Transverse colon (tissue), 4 donors: ENCODE measurements at places on chromosomes 4 and X. TPM values are rescaled to one million over a fixed set of nuclear protein-coding genes. Genes with fewer than 3 reads are reported as not detected.

DNA sequence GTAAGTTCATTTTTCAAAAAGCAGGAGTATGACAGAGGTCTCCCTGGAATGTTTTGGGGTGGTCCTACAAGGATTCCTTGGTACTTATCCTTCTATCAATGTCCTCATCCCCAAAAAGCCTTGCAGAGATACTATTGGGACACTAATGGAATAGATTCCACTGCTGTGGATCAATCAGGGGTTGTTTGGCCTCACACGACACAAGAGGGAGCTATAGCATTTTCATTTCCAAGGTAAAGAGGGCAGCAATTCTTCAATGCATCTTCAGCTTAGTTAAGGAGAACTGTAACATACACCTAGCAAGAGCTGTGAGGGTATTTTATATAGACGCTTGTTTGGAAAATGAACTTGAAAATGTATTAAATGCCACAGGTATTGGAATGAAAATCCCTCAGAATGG, 50.9 kb downstream of the USP26 start:
- DNase-seq = no peak

- no peak for DNase-seq
Measured at GRCh38 chrX:112011376-112011775, 71.2 kb downstream of the TRPC5 start.

GRCh38 chr4:5650040-5650439, 58.3 kb downstream of the EVC2 start:
- no peak for DNase-seq

The BEX1 gene
- 3.0 TPM for total RNA-seq

- no peak for DNase-seq
Measured at GRCh38 chr4:183284965-183285364, 35.1 kb downstream of the CLDN22 start.

The HHIP gene
- total RNA-seq = 1.8 TPM

The P2RY4 gene
- 5.1 TPM for total RNA-seq

- no peak for DNase-seq
Measured at GRCh38 chrX:63765712-63766111, 19.3 kb downstream of the ARHGEF9 start.

DNA sequence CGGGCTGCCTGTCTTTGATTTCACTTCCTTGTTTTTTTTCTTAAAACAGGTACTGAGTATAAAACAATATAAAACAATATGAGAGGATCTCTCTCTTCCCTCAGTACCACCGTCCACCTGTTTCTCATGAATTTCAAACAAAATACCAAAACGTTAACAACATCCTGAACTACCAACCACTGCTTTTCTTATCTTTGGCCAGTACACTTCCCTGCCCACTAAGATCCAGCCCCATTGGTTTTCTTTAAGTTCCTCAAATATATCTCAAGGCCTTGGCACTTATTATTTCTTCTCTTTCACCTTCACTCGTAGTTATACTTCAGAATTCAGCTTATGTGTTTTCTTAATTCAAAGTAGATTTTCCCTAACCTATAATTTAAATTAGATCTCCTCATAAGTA, 370.2 kb upstream of the GRIA3 start:
- DNase-seq = no peak

The GLOD5 gene
- 18.4 TPM for total RNA-seq

The DCAF8L1 gene
- not detected for total RNA-seq

The SLC25A31 gene
- total RNA-seq = not detected

DNA sequence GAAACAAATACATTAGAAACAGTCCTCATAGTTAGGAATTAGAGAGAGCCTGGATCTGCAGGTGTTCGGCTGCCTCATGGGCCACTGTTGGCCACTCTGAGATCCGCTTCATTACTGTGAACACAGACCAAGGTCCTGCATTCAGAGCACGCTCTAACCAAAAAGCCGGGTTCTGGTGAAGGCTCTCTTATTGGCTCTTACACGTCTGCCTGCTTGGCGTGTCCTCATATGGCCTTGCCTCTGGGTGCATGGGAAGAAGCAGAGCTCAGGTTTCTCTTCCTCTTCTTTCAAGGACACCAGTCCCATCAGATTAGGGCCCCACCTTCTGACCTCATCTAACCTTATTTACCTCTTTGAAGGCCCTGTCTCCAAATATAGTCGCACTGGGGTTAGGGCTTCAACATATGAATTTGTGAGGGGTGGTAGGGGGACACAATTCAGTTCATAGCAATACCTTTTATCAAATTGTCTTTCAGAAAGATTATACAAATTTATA, 37.1 kb upstream of the ELF2 start:
- peak; percentile 46 for DNase-seq

The MAGEA4 gene
- total RNA-seq = not detected

DNA sequence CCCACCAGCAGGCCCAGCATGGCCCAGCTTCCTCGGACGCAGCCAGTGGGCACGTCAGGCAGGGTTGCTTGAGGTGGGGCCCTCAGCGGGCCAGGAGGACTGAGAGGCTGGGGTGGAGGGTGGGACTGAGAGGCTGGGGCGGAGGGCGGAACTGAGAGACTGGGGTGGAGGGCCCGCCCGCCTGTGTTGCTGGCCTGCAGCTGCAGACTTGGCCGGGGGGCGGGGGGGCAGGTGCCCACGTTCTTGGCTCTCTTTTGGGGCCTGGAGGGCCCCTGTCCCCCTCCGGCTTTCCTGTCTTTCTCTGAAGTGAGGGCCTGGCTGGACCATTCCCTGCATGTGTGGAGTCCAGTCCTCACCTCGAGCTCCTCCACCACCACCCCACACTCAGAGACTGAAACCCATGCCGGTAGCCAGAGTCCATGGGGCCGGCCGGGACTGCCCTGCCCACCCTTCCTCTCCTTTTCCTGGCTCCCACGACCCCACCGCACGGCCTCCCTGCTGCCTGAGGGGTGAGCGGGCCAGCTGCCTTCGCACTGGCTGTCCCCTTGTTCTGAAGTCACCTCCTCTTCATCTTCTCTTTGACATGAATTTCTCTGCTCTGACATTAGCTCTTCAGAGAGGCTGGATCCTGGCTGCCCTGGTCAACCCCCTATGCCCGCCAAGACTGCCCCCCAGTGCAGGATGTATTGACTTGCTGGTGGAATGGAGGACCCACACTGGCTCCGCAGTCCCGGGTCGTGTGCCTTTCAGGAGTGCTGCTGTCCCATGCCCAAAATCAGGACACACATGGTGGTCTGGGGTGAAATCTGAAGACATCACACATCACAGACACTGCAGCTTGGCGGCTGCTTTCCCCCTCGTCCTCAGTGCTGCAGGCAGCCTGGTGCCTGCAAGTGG, 10.1 kb upstream of the NKX1-1 start:
- DNase-seq = no peak

DNA sequence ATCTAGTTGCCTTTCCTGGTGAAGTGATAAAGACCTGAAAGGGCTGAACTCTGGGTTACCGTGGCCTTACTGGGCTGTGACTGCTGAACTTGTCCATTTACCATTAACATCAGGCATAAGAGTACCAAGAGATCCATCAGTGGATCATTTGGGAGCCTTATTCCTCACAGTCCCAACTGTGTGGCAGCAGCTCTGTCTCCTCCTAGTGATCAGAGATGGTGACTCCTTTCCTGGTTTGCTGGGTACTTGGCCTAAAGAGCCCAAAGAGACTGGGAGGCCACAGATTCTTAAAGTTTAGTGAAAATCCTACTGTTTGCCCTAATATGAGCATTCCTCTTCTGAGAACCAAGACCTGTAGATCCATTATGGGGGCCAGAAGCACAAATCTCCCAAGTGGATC, 56.3 kb upstream of the ATP6AP2 start:
- no peak for DNase-seq

DNA sequence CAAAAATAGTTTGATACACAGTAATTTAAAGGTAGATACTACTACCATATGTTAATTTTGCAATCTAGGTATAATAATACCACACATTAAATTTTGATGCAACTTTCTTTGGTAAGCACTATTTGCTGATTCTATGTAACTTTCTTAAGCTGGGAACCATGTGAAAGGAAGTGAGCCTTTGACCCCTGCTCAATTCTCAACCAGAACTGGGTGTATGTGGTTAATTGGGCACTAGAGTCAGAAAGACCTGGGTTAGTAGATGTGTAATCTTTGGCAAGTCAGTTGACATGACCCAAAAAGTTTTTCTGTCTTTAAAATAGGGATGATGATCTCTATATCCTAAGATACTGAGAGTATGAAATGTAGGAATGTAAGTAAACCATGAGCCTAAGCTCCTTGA, 22.4 kb downstream of the TLR2 start:
- no peak for DNase-seq
